ENCODE measurements at places on chromosomes 2 and 18.

- DNase-seq: peak; percentile 23
These were observed 484.2 kb downstream of the DLGAP1 start for GRCh38 chr18:3970929-3971328.

GRCh38 chr18:37675699-37676098, 110.1 kb upstream of the CELF4 start:
- no peak for DNase-seq

- no peak for DNase-seq
These were observed 79.6 kb downstream of the LBH start for GRCh38 chr2:30310955-30311354.

GRCh38 chr2:239021651-239022436, 174.0 kb downstream of the TWIST2 start:
- DNase-seq: no peak

GRCh38 chr2:194705398-194705797, 951.6 kb upstream of the SLC39A10 start:
- no peak for DNase-seq

DNA sequence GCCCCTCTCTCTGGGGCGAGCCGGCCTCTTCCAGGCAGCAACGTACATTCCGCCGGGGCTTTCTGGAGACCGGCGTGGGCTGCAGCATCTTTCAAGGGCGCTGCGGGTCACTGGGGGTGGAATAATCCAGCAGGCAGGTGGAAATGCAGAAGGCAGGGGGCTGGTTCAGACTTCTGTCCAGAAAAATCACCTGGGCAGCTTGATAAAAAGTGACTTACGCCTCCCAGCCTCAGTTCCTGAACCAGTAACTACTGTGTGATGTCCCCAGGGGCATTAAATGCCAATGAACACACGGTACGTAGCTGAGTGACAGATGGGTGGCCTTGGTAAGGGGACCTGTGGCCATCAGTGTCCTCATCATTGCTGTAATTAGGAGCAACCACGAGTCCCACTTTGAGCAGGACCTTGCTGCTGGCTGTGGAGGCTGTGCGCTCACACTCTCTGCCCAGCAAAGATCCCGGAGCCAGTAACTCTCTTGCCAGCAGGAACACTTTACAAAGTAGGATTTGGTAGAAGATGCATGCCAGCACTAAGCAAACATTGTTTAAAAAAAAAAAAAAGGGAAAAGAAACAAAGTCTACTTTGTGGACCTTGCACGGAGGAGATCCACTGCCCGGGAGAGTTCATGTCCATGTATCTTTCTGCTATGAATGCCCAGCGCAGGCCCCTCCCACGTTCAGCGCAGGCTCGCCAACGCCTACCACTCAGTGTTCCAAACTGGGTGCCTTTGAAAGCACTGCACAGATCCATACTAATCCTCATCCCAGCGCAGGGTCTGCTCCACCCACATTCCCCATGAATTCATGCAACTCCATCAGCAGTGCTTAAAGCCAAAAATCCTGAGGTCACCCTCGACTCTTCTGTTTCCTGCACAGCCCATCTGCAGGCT, 177.3 kb downstream of the HDAC4 start:
- no peak for DNase-seq

Measured in WTC11 (cell line).